ENCODE measurements at places on chromosomes 4 and X.

GRCh38 chr4:88753658-88754571 lies 56.3 kb upstream of the NAP1L5 start:
- DNase-seq: no peak

DNA sequence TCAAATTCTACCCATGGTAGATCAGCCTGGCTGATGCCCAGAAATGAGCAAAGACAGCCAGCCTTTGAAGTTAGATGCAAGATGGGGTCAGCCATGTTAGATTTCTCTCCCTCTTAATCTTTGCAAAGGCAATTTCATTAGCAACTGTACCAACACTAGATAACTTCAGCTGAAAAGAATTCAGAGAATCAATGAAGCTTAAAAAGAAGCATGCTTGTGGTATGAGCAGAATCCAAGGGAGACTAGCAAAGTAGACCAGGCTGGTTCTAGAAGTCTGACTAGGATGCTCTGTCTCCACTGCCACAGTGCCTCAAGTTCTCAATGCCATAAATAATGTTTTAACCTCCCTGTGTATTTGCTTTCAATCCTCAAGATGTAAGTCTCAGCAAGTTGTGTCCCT lies 247.3 kb downstream of the SLC7A11 start:
- DNase-seq: no peak

GRCh38 chr4:73343432-73343831 lies 60.7 kb upstream of the ALB start:
- DNase-seq: no peak

- DNase-seq: no peak
Observed at GRCh38 chr4:10161840-10162239, 45.2 kb upstream of the WDR1 start.

GRCh38 chr4:114879916-114880669 lies 233.3 kb downstream of the NDST4 start:
- DNase-seq: no peak

DNA sequence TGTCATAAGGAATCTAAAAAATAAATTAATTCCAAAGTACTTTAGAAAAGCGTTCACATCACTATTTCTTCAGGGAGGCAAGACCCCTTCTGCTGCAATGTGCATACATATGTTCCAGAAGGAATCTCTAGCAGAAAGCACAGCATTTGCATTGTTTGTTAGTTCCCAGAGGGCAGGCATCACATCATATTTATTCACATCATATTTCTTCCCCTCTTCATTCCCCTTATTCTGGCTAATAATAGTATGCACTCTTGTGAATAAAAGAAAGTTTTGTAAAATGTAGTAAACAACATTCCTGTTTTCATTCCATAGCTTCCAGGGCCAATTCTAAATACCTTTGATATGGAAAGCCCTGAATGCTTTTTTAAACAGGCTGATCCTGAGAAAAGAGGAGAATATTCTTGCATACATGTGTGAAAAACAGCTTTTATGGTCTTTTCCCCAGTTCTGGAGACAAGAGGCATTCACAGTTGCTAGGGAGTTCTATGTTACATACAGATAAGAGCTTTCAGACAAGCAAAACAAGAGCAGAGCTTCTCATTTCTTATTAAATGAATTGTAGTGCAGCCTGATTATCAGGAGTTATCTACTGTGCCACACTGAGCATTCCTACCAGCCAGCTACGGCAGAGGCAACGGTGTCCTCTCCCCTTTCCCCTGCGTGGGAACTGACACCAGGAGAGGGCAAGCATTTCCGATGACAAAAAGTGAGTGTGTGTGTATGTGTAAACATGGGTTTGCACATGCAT lies 15.2 kb downstream of the GATB start:
- no peak for DNase-seq

- no peak for DNase-seq
Observed at GRCh38 chrX:11509786-11510185, 155.9 kb downstream of the ARHGAP6 start.

GRCh38 chr4:168832763-168833575 lies 177.1 kb downstream of the CBR4 start:
- DNase-seq: no peak

DNA sequence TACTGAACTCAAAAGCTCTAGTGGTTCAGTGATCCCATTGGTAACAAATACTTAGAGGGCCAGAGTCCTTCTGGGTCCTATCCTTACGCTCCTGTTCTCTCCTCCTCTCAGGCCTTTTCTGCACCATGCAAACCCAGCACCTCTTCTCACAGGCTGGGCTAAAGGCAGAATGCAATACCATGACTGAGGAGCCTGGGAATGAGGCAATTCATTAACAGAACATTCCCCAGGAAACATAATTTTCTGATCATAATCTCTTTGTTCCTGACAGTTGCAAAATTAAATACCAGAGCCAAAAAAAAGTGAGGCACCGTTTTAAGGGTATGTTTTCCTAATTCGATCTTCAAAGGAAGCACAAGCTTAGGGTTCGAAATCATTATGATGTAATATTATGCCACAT lies 9.0 kb downstream of the SORBS2 start:
- no peak for DNase-seq

DNA sequence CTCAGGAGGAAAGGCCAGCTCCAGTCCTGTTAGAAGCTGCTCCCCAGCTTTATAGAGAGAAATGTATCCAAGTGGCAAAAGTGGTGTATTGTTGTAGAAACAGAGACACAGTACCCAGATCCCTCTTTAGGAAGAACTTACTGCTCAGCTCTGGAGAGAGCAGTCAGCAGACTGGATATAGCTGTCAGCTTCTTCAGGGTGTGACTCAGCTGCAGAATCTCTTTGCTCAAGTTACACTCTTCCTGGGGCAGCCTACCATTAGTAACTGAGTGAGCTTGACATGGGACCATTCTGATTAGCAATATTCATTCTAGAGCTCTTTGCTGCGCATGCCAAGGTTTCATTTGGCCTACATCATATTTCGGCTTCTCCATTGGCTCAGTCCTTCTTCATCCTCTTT lies 40.5 kb downstream of the ATP1B4 start:
- DNase-seq: no peak

DNA sequence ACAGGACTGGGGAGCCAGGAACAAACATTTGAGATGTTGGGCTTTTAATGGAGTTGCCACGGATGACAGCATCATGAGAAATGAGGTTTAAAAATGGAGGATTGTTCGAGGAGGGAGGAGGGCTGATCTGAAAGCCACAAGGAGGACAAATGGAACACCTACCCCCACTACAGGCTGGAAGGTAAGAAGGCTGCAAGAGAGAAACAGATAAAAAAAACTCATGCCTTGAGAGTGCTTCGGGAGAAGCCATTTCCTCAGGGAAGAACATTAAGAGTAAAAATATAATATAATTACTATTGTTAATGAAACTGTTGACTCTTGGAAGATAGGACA lies 119.5 kb upstream of the MAP9 start:
- DNase-seq: no peak

DNA sequence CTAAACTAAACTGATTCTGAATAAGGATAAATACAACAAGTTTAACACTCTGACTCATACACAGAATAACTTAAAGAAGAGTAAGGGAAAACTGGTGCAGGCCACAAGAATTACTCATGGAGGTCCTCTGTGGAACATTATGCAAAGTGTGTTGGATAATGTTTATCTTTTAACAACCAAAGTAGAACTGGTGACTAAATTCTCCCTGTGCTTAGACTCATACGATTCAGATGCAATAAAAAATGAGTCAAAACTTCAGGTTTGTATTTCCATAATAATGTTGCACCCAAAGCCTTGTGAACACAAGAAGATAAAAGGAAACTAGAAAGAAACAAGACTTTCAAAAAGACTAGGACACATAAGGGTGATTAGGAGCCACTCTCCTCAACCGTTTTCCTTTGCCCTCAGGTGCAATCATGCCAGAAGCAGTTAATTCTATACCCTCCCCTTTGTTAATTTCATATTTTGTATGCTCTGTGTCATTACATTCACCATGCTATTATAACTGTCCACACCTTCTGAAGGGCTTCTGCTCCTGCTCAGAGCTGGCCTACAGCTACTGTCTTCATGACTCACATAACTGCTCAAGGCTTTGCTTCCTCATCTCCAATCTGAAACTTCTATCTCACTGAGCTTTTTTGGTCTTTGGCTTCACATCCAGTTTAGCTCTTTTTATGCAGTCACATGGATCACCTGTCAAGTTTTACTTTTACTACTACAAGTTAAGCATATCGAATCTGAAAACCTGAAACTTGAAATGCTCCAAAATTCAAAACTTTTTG lies 60.2 kb downstream of the KCNIP4 start:
- no peak for DNase-seq

- no peak for DNase-seq
Observed at GRCh38 chr4:82215039-82215438, 158.8 kb downstream of the HNRNPD start.

DNA sequence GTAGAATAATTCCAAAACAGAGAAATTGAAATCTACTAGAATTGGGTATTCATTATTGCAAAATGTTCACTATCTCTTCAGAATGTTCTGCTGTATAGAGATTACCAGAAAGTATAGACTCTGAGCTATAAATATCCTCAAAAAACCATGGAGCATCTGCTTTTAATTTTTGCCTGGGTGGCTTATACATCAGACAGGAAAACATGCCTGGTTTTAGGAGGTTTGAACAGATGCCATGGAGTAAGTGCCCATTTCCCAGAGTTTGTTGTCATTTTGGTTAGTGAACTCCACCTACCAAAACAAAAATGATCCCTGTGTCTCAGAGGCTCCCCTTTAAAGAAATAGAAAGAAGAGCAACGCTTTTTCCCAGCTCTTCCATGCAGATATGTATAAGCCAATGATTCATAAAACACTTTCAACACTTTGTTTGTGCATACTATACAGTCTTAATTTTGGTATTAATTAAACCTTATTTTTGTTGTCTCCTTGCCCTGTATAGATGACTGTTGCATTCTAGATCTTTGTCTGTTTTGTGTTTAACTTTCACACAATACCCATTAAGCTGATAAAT lies 68.7 kb downstream of the MEPE start:
- no peak for DNase-seq

GRCh38 chr4:56674984-56675383 lies 6.1 kb downstream of the HOPX start:
- DNase-seq: no peak

DNA sequence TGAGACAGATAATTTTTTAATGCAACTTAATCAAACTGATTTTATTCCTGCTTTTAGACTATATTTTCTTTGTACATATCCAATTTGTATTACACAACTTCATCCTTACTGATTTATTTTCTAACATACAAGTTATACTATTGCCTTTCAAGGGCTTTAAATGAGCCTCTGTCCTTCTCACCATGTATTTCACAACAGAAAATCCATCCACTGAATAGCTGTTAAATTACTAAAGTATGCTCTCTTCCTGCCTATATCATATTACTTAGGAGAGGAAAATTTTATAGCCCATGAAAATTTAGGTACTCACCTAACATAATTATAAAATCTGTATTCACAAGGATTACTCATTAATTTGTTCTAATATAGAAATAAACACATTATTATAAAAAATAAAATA lies 528.6 kb downstream of the ANKRD50 start:
- DNase-seq: no peak

DNA sequence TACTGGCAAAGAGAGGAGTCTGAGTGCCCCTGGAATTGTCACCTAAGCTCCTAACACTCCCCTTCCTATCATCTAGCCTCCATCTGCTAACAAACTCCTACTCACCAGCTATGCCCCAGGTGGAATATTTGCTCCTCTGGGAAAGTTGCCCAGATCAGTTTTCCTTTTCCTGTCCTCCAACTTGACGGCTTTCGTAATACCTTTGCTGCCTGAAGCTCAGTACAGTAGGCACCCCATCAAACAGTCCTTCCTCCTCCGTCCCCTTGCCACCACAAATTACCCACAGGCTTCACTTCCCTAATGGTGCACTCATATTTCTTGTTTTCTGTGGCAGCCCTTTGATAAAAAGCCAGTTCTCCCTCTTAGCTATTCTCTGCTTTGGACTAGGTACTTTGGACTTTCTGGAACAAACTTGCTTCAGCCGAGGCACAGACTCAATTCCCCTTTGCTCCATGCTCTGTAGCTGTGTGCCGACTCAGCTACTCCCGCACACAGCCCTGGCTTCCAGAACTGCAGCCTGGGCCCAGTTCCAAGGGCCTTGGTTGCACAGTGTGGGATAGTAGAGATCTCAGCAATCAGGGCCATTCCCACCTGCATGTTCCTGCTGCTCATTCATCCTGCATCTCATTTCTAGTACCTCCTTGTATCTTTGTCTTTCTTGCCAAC lies 605.1 kb downstream of the BCOR start:
- DNase-seq: no peak

DNA sequence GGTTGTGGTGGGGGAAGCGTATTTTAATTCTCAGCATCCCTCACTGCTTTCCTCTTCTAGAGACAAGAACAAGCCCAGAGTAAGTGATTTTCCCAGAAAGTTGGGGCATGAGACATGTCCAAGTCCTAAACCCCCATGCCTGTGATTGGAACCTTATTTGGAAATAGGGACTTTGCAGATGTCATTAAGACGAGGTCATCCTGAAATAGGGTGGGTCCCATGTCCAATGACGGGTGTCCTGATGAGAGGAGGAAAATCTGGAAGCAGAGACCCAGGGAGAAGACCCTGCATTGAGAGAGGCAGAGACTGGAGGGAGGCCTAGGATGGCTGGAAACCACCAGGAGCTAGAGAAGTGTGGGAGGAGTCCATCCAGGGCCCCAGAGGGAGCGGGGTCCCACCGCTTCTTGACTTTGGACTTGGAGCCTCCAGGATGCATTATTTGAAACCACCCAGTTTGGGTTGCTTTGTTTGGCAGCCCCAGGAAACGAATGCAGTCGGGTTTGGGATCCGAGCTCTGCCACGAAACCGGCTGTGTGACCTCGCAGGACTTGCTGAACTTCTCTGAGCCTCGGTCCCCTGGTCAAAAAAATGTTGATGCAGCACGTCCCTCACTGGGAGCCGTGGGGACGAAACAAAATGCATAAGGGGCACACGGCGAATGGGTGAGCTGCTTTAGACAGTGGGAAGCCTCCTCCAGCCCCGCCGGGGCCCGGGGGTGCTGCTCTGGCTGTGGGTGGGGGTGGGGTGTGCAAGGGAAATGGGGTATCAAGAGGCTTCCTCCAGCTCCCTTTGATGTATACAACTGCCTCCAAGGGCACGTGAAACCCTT lies 113.9 kb downstream of the CPZ start:
- DNase-seq: no peak

- peak; percentile 67 for DNase-seq
Observed at GRCh38 chr4:18689308-18690115, 668.0 kb upstream of the LCORL start.
